NCI-H1694 treated with DMSO at 0.1 percent for 48 hours (cell line): ENCODE measurements at places on chromosomes 11 and 22.
A peak's percentile ranks its signal among the peaks of the same experiment; 100 is the strongest.

- no peak for DNase-seq
These were observed 1.5 kb downstream of the EMID1 start for GRCh38 chr22:29207243-29207550.

- no peak for DNase-seq
These were observed 874 bp upstream of the PLAAT4 start for GRCh38 chr11:63535734-63536133.

- DNase-seq: no peak
These were observed 13.8 kb downstream of the EHF start for GRCh38 chr11:34634694-34635062.

- no peak for DNase-seq
These were observed 8.7 kb upstream of the CARD18 start for GRCh38 chr11:105148241-105148640.

- no peak for DNase-seq
These were observed 48.5 kb downstream of the BRD1 start for GRCh38 chr22:49779211-49779610.

- DNase-seq: no peak
These were observed 57.0 kb downstream of the PRCP start for GRCh38 chr11:82843057-82843795.

DNA sequence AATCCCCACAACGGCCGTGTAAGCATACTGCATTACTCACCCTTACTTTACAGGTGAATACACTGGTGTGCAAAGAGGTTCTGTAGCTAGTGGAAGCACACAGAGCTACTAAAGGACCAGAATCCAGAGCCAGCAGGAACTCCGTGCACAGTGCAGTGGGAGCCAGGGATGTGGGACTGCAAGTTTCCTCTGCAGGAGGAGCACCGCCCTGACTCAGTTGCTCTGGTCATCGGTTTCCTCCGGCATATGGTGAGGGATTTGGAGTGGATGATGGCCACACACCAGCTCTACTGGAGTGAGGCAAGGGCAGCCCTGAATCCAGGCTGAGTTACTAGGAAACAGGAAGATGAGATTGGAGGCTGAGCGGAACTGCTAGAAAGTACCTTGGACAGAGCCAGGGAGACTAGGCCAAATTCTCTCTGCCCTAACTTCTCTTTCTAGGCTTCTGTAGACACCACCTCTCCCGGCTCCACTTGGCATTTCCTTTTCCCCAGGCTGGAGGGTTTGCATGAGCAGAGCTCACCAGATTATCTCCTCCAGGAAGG, 18.2 kb upstream of the C22orf42 start:
- DNase-seq: no peak

DNA sequence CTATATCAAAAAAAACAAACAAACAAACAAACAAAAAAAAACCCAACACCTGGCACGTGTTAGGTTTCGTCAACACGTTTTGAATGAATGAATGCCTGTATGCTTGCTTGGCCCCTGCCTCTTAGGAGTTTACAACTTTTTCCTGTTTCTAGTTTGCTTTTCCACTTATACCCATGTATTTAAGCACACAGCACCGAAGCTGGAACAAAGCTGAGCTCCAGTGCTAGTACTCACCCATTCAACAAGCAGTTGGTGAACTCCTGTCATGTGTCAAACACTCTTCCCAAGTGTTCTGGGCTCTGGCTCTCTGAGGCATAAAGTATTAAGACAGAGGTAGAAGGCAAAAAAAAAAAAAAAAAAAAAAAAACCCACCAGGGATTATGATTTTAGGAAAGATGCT, 599.3 kb downstream of the BUD13 start:
- DNase-seq: no peak

GRCh38 chr22:23533328-23533762, 46.7 kb downstream of the IGLL1 start:
- peak; percentile 23 for DNase-seq

- DNase-seq: no peak
These were observed 15.0 kb downstream of the POGLUT3 start for GRCh38 chr11:108483163-108483562.

DNA sequence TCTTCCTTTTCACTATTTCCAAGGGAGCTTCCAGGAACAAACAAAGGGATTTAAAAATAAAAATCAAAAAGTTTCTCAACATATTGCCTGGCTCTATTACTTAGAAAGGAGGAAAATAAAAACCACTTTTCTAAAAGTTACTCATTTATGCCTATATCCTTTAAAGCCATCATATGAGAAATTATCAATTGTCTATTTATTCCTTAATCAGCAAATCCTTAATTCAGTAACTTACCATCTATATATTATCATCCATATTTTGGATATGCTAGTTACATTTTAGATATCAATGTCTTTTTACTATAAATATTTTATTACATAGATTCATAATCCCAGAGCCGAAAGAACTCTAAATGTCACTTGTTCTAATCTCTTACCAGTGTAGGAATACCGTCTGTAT, 481.5 kb upstream of the ANO5 start:
- no peak for DNase-seq

GRCh38 chr11:61280883-61281580, 14.1 kb downstream of the VWCE start:
- DNase-seq: no peak

GRCh38 chr11:69894181-69894611, 75.0 kb upstream of the FGF3 start:
- no peak for DNase-seq

- no peak for DNase-seq
These were observed 328.8 kb downstream of the MIAT start for GRCh38 chr22:26985931-26986782.

GRCh38 chr11:134479206-134480135, 67.4 kb upstream of the B3GAT1 start:
- DNase-seq: peak; percentile 10

DNA sequence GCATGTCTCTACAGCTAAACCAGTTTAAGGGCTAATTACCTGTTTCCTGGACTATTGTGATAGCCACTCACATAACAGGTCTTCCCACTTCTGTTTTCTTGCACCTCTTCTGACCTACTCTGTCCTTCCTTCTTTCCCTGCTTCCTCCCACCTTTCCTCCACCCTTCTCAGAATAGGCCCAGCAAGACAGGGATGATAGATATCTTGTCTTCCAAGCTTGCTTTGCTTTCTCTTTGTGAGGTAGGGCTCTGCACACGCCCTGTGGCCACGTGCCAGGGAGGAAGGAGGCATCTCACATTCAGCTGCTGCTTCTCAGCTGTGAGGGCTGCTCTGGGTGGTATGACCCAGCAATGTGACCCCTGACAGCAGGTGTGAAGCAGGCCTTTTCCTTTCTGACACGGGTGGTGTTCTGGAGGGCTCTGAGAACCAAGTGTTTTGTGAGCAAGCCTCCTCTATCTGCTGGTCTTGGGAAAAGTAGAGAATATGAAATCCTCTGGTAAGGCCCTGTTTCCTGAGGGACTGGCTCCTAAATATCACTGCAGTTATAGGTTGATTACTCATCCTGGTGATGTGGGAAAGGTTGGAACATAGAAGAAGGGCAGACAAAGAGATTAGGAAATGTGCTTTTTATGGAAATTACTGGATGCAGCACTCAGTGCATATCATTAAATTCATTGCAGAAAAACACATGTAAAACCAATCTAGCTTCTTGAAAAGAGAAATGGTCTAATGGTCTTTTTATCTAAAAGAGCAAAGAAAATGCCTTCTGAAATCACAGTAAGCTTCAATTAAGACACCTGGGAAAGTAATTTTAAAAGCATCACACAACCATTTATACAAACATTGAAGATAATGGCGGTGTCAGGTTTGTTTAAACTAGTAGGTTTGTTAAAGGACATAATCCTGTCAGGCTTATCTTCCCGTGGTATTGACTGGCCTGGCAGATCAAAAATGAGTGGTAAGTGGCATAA, 8.5 kb downstream of the AMOTL1 start:
- no peak for DNase-seq
